ENCODE measurements at places on chromosomes 1 and 21. TPM values are rescaled to one million over a fixed set of nuclear protein-coding genes. Genes with fewer than 3 reads are reported as not detected.

The CD1B gene
- polyA plus RNA-seq = not detected

The RBP7 gene
- polyA plus RNA-seq = 7.5 TPM

The C4BPA gene
- polyA plus RNA-seq = 896 TPM

DNA sequence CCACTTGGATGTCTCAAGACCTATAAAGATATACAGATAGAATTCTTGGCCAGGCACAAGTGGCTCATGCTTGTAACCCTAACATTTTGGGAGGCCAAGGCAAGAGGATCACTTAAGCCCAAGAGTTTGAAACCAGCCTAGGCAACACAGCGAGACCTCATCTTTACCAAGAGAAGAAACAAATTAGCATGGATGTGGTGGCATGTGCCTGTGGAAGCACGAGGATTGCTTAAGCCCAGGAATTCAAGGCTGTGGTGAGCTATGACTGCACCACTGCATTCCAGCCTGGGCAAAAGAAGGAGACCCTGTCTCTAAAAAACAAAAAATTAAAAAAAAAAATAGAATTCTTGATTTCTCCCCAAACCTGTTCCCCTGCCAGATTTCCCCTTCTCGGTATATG is 8.3 kb downstream of the ASAP3 start:
- H3K36me3 ChIP-seq = no peaks in the 10 kb centered on the region
- no peak for DNase-seq

- H3K4me1 ChIP-seq = peaks cover 38% of the 10 kb centered on the region
- no peaks in the 10 kb centered on the region for H3K36me3 ChIP-seq
- DNase-seq = no peak
- H3K4me3 ChIP-seq = peak overlapping the region; percentile 95
- no peaks in the 10 kb centered on the region for H3K27me3 ChIP-seq
Observed at GRCh38 chr1:56576880-56577405, 2.4 kb downstream of the PLPP3 start.

DNA sequence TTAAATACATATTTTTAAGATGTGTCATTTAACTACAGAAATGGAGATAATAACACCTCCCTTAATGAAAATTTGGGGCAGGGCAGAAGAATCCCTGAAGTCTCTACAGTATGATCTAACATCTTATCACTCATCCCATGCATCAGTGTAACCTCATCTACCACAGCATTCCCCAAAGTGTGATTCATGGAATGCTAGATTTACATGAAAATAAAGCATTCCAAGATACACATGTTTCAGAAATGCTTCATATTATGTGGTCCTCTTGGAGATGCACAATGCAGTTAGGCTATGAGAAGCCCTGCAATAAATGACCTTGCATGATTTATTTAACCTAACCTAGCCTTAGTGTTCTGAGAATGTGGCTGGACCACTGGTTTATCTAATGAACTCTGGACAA is 166.9 kb upstream of the SYT6 start:
- H3K4me1 ChIP-seq = no peaks in the 10 kb centered on the region
- no peak overlapping the region for H3K4me3 ChIP-seq
- H3K27me3 ChIP-seq = no peaks in the 10 kb centered on the region
- H3K27ac ChIP-seq = no peak overlapping the region
- no peaks in the 10 kb centered on the region for H3K36me3 ChIP-seq
- DNase-seq = no peak

- H3K4me3 ChIP-seq = no peak overlapping the region
- H3K27me3 ChIP-seq = no peaks in the 10 kb centered on the region
- DNase-seq = no peak
- no peak overlapping the region for H3K27ac ChIP-seq
- no peaks in the 10 kb centered on the region for H3K4me1 ChIP-seq
- no peaks in the 10 kb centered on the region for H3K36me3 ChIP-seq
Observed at GRCh38 chr1:106978477-106979322, 77.8 kb upstream of the PRMT6 start.

GRCh38 chr1:223717695-223718363 is 5.5 kb downstream of the CAPN2 start:
- H3K4me1 ChIP-seq = peaks cover 7% of the 10 kb centered on the region
- no peak for DNase-seq

DNA sequence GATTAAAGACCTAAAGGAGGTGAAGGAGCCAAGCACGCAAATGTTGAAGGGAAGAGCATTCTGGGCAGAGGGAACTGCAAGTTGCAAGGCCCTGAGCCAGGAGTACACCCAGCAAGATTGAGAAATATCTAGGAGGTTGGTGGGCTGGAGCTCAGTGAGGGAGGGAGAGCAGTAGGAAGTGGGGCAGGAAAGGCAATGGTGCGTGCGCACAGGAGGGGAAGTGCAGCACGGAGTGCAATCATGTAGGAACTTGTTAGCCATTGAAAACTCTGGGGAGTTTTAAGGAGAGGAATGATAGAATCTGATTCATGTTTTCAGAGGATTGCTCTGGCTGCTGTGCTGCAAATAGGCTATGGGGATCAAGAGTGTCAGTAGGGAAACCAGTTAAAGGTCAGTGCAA is 13.2 kb upstream of the IGSF3 start:
- no peaks in the 10 kb centered on the region for H3K36me3 ChIP-seq
- no peak overlapping the region for H3K27ac ChIP-seq
- no peaks in the 10 kb centered on the region for H3K27me3 ChIP-seq
- no peak overlapping the region for H3K4me3 ChIP-seq

- peak; percentile 85 for DNase-seq
- H3K4me3 ChIP-seq = peak overlapping the region; percentile 37
- no peaks in the 10 kb centered on the region for H3K27me3 ChIP-seq
Observed at GRCh38 chr1:234599617-234600417, 10.2 kb downstream of the IRF2BP2 start.

GRCh38 chr1:37629008-37629407 is 5.7 kb downstream of the RSPO1 start:
- no peak overlapping the region for H3K4me3 ChIP-seq
- no peak for DNase-seq
- no peaks in the 10 kb centered on the region for H3K36me3 ChIP-seq
- peaks cover 11% of the 10 kb centered on the region for H3K4me1 ChIP-seq

DNA sequence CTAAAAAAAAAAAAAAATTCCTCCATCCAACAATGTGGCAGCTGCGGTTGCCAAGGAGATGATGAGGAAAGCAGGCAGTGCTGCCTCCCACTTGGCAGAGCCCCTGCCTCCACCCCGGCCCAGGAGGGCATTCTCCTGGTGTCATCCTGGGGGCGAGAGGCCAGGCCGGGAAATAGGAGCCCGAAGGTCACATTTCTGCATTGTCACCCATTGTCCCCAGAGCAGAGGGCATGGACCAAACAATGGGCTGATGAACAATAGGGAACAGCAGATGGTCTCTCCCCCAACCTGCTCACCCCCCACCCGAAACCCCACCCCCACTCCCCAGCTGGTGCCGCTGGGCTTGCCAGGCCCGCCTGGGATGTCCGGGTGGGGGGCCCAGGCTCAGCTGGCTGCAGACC is 37.3 kb downstream of the CAMK2N1 start:
- no peak overlapping the region for H3K27ac ChIP-seq
- no peaks in the 10 kb centered on the region for H3K4me1 ChIP-seq
- no peaks in the 10 kb centered on the region for H3K36me3 ChIP-seq

GRCh38 chr1:115680730-115681111 is 39.0 kb downstream of the VANGL1 start:
- peaks cover 21% of the 10 kb centered on the region for H3K36me3 ChIP-seq
- DNase-seq = no peak
- H3K4me3 ChIP-seq = no peak overlapping the region
- no peaks in the 10 kb centered on the region for H3K27me3 ChIP-seq
- H3K4me1 ChIP-seq = no peaks in the 10 kb centered on the region
- no peak overlapping the region for H3K27ac ChIP-seq

GRCh38 chr1:112954945-112955772 is 837 bp downstream of the SLC16A1 start:
- H3K4me1 ChIP-seq = peaks cover 14% of the 10 kb centered on the region
- H3K27ac ChIP-seq = peak overlapping the region; percentile 97
- H3K36me3 ChIP-seq = no peaks in the 10 kb centered on the region
- H3K4me3 ChIP-seq = peak overlapping the region; percentile 65
- peak; percentile 66 for DNase-seq
